Activated T-cell treated with anti-CD3 and anti-CD28 coated beads, Interleukin-2, amount 50 U/mL, for 24 hours (primary cell): ENCODE measurements at places on chromosomes 5 and 9.

DNA sequence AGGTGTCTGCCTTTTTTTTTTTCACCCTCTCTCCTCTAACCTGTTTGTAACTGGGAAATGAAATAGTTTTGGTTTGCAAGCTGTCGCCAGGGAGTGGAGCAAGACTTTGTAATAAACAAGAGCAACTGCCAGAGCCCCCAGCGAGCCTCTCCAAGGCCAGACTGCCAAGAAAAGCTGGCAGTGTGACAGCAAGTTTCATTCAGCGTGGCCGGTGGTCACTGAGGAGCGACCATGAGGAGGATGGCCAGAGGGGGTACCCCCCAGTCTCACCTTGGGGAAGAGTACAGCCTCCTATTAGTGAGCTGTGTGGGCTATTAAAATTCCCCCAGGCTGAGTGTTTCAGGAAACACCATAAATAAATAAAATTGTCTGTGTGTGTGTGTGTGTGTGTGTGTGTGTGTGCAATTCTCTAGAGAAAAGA, 49.9 kb downstream of the ZFAND5 start:
- no peak for DNase-seq

GRCh38 chr5:125660231-125660895, 762.8 kb upstream of the GRAMD2B start:
- DNase-seq = no peak

DNA sequence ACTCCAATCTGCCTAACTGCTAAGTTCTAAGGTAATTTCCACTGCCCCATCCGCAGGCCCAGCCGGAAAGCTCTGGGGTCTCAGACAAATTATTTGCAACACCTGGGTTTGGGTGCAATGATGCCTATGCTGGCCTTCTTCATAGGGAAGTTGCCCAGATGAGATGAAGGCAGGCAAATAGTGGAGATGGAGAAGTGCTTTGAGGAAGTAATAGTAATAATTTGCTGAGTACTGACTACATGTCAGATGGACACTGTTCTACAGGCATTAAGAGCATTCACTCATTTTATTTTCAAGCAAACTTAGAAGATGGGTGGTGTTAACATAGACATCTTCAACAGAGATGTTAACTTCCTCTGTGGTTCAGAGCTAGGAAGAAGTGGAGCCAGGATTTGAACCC, 3.8 kb downstream of the PCDH12 start:
- no peak for DNase-seq

- DNase-seq = no peak
These were observed 155.4 kb downstream of the SEMA6A start for GRCh38 chr5:116419258-116419657.

DNA sequence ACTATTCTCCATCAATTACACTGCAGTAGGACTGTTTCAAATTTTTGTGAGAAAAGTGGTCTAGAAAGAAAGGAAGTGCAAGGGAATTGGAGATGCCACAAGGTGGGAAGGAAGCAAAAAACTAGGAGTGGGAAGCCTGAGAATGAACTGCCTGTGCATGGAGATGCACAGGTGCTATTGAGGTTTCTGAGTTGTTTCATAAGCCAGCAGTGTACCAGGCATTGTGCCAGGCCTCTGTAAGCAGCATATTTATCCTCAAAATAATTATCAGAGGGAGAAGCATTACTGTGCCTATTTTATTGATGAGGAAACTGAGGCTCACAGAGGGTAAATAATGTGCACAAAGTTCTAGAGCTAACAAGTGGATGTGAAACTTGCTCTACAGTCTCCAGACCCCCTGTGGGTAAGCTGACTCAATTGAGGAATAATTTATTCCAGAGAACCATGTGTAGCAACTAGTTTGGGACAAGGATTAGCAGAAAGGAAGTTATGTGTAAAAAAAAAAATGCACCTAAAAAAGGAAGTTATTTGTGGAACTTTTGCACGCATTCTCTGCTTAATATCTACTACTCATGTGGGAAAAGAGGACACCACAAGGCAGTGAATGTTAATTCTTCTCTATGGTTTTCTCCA, 96.7 kb downstream of the SNCAIP start:
- DNase-seq = no peak

GRCh38 chr5:171661143-171661542, 124.5 kb upstream of the SMIM23 start:
- no peak for DNase-seq

DNA sequence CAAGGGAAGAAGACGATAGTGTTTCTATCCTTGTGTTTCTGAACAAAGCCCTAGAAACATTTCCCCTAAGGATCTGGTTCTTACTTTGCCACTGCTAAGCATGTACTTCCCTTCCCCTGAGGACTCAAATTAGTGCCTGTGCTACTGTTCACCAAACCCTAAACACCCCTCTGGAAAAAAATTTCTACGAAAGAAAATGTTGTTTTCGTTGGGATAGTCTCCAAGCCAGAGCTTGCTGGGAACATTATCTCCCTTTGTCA, 294.6 kb downstream of the BNC2 start:
- no peak for DNase-seq

DNA sequence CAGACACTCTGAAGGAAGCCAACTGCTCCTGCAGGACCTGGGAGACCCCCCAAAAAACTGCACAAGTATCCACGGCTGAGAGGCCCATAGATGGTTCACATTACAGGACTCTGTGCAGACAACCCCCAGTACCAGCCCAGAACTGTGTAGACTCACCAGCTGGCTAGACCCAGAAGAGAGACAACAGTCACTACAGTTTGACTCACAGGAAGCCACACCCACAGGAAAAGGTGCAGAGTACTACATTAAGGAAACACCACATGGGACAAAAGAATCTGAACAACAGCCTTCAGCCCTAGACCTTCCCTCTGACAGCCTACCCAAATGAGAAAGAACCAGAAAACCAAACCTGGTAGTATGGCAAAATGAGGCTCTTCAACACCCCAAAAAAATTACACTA, 281.2 kb upstream of the RGMB start:
- no peak for DNase-seq
